Stimulated activated CD8-positive, alpha-beta memory T cell treated with anti-CD3 and anti-CD28 coated beads, Interleukin-4, amount 100 ng/mL, for 1 hour (primary cell): ENCODE measurements at places on chromosomes 12 and 14.

DNA sequence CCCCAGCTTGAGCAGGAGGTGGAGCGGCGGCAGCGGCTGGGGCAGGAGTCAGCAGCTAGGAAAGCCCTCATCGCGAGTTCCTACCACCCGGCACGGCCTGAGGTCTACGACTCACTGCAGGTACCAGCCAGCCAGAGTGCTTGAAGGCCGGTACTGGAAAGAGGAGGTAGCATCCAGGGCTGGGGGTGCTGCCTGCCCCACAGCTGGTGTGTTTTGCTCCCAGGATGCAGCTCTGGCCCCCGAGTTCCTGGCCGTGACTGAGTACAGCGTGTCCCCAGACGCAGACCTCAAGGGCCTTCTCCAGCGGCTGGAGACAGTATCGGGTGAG lies 1.6 kb downstream of the OGFOD2 start:
- DNase-seq, result no peak

GRCh38 chr14:97221572-97222285 lies 424.5 kb downstream of the VRK1 start:
- no peak for DNase-seq

DNA sequence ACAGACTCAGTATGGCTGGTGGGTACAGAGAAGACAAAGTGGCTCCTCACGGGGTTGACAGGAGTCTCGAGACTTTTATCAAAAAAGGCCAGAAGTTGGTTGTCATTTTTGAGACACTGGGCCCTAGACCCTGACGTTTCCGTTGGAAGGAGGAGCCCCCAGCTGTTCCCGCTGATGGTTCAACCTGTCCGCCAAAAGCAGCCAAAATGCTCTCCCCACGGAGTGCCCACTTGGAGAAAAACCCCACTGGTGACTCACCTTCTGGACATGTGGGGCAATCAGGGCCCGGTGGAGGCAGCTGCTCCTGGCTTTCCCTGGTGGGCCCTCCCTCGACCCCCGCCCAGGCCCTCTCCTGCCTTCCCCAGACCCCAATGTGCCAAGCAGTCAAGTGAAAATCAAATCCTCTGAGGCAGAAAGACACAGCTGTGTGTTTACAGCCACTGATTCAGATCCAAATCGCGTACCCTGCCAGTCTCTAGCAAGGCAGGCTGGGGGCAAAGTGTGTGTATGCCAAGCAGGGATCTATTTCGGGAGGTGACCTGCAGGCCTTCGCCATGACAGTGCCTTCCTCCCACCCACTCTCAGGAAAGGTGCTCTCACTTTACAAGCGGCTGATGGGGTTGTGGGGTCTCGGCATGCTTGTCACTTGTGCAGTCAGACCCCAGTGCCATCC lies 347.4 kb downstream of the DPF3 start:
- DNase-seq, result no peak

DNA sequence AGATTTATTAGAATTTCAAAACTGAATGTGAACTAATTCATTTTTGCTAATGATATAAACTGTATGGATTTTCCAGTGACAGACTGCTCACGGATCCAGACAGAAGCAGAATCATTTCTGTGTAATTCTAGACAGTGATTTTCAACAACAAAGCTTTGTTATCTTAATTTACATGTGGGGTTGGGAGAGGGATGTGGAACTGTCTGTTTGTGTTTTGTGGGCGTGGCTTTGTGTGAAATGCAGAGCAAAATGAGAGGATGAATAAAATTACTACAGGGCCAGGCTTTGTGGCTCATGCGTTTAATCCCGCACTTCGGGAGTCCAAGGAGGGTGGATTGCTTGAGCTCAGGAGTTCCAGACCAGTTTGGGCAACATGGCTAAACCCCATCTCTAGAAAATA lies 834.7 kb downstream of the GALC start:
- no peak for DNase-seq

DNA sequence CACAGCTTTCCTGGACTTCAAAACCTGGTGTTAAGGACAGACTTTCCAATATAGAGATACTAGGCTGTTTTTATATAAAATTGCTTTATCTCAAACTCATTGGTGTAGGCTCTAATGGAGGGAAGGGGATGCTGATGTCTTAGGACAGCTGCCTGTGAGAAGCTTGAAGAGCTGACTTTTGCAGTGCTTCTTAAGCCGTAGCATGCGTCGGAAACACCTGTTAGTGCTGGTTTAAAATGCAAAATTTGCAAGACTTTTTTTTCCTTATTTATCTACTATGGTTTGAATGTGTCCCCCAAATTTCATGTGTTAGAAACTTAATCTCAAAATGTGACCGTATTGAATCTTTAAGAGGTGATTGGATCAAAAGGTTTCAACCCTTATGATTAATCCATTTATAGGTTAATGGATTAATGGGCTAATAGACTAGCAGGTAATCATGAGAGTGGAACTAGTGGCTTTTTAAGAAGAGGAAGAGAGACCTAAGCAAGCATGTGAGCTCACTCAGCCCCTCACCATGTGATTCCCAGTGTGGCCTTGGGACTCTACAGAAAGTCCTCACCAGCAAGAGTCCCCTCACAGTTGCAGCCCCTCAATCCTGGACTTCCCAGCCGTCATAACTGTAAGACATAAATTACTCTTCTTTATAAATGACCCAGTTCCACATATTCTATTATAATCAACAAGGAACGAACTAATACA lies 60.9 kb upstream of the FUT8 start:
- no peak for DNase-seq

DNA sequence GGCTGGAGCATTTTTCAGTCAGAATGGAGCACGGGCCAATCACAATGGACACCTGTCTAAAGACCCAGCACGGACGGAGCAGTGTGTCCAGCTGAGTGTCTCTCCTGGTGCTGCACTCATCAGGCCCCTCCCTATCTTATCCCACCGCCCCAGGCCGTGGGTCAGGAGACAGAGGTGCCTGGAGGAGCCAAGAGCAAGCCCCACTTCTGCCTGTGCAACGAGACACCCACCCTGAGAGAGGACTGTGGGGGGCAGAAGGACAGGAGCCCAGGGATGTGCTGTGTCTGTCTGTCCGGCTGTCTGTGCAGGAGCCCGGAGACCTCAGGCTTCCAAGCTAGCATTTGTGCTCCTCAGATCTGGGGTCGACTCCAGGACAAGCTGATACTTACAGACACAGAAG lies 69.6 kb upstream of the SFSWAP start:
- no peak for DNase-seq

GRCh38 chr12:19288603-19289244 lies 150.6 kb upstream of the AEBP2 start:
- no peak for DNase-seq

- DNase-seq, result no peak
Observed at GRCh38 chr12:459430-460258, at the start of gene B4GALNT3. B4GALNT3 (plus strand) TSS chr12:459939; CDS start chr12:460377, 438 bp downstream.

- DNase-seq, result no peak
Observed at GRCh38 chr12:69921831-69922230, 96.8 kb downstream of the MYRFL start.

DNA sequence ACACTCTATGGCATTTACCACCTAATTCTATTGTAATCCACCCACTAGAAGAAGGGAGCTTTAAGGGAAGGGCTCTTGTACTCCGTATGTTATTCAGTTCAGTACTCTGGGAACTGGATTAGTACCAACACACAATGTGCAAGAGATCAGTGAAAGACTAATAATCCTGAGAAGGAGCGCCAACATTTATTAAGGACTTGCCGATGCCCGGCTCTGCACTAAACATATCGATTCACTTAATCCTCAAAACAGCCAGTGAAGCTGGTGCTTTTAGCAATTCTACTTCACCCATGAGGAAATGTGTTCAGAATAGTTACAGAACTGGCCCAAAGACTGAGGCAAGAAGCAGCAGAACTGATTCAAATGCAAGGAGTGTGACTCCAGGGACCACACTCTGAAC lies 80.9 kb downstream of the RPS6KA5 start:
- no peak for DNase-seq

DNA sequence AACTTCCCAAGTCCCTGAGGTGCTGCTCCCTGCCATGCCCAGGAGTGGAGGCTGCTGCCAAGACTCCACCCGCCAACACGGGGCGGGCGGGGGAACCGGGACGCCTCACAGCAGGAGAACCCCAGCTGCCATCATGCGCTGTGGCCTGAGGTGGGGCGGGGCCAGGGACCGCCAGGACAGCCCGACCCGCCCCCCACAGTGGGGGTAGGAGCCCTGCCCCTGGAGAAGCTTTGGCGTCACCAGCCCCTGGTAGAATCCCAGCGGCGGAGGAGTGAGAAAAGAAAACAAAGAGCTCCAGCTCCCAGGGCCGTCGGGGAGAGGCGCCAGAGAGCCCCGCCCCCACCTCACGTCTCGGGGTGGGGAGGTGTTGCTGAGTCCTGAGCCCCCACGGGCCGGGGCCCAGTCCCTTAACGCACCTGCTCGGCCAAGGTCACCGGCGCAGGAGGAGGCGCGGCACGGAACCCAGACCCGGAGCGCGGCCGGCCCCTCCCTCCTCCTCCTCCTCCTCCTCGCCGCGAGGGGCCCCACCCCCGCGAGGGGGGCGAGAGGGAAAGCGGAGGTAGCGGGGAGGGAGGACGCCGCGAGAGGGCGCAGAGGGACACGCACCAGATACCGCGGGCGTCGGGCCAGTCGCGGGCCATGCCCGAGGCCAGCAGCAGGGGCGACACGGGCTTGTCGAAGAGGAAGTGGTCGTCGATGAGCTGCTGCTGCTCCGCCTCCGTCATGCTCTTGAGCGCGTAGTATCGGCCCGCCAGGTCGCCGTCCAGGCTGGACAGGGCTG lies 1.8 kb downstream of the CKB start:
- no peak for DNase-seq

DNA sequence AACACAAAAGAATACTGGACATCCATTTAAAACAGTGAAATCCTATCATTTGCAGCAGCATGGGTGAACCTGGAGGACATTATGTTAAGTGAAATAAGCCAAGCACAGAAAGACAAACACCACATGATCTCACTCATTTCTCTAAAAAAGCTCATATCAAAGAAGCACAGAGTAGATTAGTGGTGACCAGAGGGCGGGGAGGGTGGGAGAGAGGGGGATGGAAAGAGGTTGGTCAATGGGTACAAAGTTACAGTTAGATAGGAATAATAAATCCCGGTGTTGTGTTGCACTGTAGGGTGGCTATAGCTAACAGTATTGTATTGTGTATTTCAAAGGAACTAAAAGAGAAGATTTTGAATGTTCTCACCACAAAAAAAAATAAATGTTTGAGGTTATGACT lies 52.4 kb downstream of the DUSP6 start:
- DNase-seq, result no peak

DNA sequence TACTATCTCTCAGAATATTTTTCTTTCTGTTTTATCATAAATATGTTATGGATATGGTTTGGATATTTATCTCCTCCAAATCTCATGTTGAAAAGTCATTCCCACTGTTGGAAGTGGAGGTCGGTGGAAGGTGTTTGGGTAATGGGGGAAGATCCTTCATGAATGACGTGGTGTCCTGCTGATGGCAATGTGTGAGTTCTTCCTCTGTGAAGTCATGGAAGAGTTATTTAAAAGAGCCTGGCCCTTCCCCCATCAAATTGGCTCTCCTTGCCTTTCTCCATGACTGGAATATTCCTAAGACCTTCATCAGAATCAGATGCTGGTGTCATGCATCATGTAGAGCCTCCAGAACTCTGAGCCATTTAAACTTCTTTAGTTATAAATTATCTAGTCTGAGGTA lies 1291.6 kb downstream of the FSCB start:
- no peak for DNase-seq
